NCI-H526 treated with DMSO at 0.1 percent for 48 hours (cell line): ENCODE measurements at places on chromosomes 3 and 15.

DNA sequence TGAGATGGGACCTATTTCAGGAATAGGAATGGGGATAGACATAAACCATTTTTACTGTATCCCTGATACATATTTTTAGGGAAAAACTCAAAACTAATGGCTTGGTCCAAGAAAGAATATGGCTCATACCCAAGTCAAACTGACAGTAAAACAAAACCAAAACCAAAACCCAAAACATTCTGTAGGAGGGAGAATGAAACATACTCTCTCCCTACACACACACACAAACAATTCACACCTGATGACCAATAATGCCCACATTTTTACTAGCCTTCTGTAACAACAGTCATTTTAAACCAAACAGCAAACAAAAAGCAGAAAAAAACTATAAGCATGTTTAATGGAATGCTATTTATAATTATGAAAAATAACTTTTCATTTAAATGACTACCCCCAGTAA is 74.9 kb downstream of the NBEAL2 start:
- DNase-seq: no peak

DNA sequence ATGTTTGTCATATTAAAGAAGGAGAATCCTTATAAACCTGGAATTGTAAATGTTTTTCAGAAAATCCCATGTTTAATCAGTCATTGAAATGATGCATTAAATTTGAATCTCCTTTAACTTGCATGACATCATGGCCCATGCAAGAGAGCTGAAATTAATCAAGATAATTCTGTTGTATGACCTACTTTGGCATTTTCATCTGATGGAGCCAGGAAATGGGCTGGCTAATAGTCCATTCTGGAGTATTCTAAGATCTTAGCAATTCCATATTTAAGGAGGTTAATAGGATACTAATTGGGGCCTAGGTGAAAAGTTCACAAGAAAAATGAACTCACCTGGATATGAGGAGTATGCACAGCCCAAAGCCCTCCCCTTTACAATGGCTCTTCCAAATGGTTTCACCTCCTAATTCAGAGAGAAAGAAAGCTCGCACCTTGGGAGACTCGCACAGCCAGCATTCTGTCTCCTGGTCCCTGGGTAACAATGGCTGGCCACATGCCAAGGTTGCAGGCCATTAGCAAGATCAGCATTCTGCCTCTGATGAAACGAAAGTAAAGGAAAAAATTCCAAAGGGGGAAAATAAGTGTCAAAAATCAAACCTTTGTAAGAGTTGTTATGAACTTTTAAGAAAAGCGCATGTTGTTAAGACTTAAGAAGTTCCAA is 786.4 kb downstream of the MCTP2 start:
- DNase-seq: no peak

GRCh38 chr15:34059476-34059875 is 20.5 kb upstream of the AVEN start:
- no peak for DNase-seq

DNA sequence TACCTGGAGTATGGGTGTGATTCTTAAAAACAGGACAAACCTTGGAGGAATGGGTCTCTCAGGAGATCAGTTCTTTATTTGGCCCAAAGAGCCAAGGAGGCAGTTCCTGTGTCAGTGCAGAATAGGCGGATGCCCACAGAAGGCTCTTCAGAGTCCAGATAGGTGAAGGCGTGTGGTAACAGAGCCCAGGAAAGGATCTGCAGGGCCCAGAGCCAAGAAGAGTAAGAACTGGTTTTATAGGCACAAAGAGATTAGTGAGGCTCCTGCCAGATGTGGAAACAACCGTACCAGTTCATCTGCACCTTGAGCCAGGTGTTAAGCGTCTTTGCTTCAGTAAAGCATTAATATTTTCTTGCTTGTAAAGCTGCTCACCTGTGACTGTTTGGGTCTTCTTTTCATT is 140.1 kb upstream of the BFSP2 start:
- no peak for DNase-seq

- DNase-seq: no peak
These were observed 436.1 kb downstream of the TUSC7 start for GRCh38 chr3:117145677-117146076.

- DNase-seq: no peak
These were observed 240.0 kb downstream of the THRB start for GRCh38 chr3:24254649-24255048.

DNA sequence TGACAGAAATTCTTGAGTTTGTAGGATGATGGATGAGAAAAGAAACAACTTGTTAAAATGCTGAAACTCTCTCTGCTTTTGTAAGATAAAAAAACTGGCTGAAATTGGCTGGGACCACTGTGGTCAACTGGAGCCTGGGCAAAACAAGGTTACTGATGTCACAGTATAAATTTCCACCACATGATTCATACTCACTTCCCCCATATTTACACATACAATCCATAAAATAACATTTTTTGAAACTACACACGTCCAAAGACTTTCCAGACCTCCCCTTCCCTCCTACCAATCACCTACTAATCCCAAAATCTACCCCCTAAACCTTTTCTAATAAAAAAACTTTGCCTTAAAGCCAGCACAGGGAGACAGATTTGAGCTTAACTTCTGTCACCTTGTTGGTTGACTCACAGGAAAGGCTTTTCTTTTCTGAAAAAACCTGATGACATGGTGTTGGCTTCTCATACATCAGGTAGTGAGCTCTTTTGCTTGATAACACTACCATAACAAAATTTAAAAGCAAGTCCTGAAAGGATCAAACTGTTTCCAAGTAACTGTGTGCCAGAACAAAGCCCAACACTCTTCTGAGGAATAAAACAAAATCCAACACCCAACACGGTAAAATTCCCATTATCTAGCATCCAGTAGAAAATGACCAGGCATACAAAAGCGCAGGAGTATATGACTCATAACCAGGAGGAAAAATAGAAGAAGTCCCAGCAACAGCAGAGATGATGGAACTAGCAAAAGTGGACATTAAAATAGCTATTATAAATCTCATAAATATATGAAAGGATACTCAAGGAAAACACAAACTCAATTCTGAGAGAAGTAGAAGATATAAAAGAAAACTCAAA is 87.3 kb upstream of the SNRK start:
- DNase-seq: no peak

DNA sequence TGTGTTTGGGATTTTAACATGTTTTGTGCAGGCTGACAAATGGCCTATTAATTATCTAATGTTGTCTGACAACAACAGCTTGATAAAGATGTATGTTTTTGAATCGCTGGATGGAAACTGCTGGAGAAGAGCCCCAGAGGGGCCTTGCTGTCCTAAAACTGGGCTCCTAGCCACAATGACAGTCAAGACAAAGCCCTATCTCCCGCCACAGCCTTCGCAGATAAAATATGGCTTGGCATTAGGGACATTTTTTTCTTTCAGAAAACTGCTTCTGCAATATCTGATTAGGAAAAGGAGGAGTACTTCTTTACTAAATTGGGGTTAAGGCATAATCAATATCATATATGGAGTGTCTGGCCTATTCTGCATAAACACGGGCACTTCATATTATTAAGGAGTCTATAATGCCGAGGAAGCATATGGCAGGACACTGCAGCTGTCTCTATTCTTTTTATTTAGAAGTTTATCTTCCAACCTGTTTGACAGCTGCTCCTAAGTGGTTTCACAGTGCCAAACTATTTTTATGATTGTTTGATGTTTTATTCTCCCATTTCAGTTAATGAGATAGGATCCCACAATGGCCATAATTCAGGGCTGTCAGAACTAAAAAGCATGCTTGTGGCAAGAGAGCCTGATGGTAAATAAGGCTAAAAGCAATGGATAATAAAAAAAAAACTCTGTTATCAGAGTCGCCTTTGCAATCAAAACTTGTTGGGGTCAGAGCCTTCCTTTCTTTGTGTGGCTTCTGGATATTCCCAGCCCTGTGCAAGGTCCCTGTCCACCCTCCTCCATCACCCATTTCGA is 210.1 kb downstream of the MECOM start:
- DNase-seq: no peak

GRCh38 chr3:52246264-52246620 is 683 bp downstream of the PPM1M start:
- DNase-seq: no peak

DNA sequence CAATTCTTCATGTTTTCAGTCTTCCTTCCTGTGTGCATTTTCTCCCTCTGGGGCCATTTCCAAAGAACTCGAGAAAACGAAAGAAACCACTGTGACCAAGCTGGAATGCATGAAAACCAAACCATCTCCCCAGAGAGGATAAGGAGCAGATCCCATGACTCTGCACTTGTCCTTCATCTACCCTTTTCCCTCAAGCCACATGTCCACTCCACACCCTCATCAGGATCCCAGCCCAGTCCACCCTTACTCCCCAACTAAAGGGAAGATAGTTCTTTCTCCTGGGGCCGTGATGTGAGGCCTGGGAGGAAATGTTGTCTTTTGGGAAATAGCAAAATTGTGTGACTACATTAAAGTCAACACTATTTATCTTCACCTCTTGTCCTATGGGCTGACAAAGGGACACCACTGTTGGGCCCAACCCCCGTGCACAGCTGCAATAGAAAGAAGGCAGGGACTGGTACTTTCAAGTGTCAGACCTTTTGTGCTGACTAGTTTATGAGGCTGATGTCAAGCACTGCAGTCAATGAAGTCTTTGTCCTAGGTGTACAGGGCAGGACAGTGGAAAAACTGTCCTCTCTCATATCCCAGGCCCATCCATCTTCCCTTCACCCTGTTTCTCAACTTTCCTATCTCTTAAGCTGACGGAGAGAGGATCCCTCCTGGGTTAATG is 487.1 kb upstream of the NR2F2 start:
- DNase-seq: no peak

DNA sequence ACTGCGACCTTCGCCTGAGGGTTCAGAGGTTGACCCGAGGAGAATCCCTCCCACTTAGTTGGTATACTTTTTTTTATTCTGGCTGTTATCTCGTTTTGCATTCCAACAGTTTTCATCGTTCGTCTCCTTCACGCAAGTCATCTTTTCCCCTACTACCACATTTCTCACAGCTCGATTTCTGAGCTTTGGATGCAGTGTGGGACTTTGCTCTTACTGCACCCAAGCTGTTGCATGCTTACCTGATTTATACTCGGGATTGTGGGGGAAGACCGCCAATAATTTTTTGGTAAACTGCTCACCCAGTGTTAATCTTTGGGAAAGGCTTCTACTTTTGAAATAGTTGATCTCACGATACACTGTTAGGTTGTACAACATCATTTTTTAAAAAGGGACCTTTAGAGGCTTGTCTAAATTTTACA is 702 bp downstream of the TBC1D23 start:
- no peak for DNase-seq

DNA sequence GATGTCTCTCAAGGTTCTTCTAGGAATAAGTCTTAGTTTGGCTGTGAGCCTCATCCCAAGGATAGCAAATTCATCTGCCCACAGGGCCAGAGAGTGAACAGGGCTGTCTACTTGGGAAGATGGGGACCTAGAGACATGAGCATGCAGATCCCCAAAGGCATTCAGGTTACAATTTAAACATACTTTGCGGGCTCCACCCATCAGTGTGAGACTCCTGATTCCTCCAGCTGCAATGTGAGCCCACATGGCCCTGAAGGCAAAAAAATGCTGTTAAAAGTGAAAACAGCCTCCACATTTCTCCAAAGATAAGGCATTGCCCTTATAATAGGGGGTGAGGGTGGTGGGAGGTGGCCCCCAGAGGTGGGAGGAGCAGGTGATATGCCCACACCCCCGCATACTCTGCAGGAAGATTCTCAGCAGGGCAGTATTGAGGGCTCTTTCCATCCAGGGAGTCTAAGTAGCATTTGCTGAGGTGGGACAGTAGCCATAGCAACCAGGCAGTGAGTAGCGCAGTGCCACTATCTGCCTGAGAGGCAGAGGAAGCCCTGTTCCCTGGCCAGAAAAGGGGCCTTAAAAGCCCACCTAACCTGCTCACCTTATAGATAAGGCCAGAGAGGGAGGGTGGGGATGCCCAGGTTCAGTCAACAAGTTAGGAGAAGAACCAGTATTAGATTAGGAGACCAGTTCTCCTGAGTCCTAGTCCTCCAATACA is 31.2 kb downstream of the TGM4 start:
- no peak for DNase-seq

DNA sequence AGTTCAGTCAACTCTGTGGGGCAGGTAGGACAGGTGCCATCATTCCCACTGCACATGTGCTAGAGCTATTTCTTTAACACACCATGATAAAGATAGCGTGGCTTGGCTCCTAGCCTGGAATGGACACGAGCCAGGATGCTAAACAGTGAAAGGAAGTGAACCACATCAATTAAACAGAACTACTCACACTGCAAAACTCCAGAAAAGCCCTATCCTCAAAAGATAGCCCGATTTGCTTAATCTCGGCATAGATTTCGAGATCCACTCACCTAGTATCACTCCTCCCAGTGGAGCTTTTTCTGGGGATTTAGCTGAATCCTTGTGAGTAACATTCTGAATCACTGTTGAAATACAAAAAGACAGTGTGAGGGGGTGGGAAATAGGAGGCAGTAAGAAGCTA is 118.0 kb downstream of the ABI3BP start:
- no peak for DNase-seq

DNA sequence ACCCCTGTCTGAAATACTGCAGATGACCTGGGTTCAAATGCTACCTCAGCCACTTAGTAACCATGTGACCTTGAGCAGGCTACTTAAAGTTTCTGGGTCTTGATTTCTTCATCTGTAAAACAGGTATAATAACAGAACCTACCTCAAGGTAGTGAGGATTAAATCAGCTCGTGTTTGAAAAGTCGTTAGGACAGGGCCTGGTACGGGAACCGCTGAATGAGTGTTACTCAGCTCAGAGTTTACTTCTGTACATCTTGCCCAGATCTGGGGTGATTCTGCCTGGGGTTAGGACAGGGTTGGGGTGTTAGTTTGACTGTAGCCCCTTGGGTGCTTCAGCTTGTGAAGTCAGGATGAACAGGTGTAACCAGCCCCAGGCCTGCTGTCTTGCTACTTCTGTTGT is 1.8 kb downstream of the SEMA4B start:
- DNase-seq: no peak

DNA sequence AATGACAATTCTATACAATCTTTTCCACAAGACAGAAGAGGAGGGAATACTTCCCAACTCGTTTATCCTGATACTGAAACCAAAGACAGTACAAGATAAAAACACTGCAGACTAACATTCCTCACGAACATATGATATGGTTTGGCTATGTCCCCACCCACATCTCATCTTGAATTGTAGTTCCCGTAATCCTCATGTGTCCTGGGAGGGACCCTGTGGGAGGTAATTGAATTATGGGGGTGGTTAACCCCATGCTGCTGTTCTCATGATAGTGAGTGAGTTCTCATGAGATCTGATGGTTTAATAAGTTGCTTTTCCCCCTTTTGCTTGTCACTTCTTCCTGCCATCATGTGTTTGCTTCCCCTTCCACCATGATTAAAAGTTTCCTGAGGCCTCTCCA is 83.9 kb upstream of the PROK2 start:
- DNase-seq: no peak

DNA sequence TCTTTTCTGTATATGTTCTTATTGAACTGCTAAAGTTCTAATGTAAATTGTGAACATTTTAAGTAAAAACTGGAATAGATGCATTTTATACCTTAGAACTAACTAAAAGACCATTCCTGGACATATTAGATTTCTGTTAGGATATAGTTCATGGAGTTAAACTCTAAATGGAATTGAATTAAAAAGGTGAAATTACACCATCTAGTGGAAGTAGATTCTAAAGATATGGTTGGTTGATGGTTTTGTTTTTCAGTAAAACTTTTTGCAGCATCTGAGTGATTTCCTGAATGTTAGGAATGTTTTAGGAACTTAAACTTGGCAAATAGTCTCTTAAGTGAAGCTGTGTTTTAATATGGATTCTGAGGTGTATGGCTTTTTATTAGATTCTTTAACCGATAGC is 96.8 kb downstream of the SLMAP start:
- DNase-seq: no peak
